ENCODE measurements at places on chromosomes 2 and 18.
A peak's percentile ranks its signal among the peaks of the same experiment; 100 is the strongest.

DNA sequence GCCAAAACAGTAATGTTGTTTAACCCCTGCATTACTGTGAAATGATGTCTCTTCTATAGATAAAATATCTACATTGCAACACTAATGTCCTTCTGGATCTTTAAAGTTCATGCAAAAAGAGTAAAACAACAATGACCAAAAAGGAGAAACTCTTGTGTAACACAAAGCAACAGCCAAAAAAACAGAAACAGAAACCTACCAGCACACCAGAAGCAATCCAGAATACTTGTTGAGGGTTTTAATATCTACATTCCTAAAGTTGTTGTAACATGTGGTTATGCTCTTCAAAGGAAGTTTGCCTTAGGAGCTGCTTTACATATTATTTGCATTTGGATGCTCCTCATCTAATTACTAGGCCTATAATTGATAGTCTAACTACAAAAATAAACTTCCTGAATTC, 157.2 kb downstream of the BABAM2 start:
- DNase-seq = peak; percentile 93

- no peak for DNase-seq
Measured at GRCh38 chr2:95001701-95002100, 23.8 kb upstream of the MAL start.

GRCh38 chr2:230000118-230000841, 68.4 kb downstream of the SLC16A14 start:
- no peak for DNase-seq

- DNase-seq = peak; percentile 50
Measured at GRCh38 chr2:27735263-27735904, 36.1 kb upstream of the MRPL33 start.

GRCh38 chr2:46798041-46798440, 117.6 kb downstream of the MCFD2 start:
- no peak for DNase-seq

DNA sequence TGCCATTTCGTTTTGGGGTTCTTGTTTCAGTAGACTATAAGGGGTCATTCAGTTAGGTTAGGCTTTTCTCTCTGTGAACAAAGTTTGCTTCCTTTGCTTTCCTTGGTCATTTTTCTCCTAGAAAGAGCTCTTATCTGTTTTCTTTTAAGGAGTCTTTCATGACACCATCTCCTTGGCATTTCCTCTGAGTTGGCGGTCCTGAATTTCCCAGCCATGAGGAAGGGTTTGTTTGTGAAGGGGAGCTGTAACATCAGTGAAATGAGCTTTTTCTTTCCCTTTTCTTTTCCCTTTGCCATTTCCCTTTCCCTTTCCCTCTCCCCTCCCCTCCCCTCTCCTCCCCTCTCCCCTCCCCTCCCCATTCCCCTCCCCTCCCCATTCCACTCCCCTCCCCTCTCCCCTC, 61.7 kb downstream of the MAP4K4 start:
- peak; percentile 96 for DNase-seq

Measured in choroid plexus epithelial cell (primary cell).